ENCODE measurements at places on chromosomes 4 and X.

DNA sequence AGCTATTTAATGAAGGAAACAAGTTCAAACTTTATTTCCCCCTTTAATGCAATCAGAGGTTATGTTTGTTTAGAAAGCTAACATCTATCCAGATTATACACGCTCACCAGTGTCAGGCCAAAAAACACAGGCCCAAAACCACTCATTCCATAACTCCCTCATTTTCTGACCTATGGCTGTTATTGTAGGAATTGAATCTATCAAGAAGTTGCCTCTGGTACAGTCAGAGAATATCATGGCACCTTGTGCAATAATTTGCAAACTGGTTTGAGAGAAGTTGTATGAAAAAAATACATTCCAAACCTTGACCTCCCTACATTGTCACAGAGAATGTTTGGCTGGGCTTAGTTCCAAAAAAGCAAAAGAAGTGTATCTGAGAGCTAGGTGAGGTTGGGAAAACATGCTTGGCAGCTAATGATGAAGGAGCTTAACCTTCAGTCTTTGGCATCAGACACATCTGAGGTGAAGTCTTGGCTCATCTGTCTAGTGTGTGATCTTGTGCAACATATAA is 591.0 kb downstream of the ANKRD50 start:
- DNase-seq: no peak

- no peak for DNase-seq
Measured at GRCh38 chr4:151575646-151576045, 166.7 kb downstream of the FHIP1A start.

- DNase-seq: no peak
Measured at GRCh38 chrX:134571796-134572195, 86.5 kb downstream of the PLAC1 start.

DNA sequence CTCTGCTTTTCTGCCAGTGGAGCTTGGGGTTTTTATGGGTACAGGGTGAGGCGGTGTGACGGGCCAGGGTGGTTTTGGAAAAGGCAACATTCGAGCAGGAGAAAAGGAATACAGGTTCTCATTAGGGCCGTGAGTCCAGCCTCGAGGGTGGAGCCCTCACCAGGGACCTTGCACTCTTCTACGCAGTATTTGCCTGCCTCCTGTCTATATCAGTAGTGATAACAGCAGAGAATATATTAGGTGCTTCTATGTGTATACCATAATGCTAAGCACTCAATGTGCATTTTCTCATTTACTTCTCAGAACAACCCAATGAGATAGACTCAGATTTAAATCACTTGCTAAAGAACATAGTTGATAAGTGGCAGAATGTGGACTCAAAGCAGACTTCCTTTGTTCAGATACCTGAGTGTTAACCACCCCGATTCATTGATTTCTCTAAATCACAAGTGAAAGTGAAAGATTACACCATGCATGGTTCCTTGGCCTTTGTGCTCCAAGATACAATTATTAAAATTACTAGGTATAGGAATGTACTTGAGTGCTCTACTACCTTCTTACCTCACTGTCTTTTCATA is 403.9 kb downstream of the PCDH7 start:
- DNase-seq: no peak

- DNase-seq: no peak
Measured at GRCh38 chr4:113943863-113944262, 35.6 kb downstream of the ARSJ start.

- DNase-seq: no peak
Measured at GRCh38 chrX:50067435-50068284, 133.1 kb downstream of the AKAP4 start.

DNA sequence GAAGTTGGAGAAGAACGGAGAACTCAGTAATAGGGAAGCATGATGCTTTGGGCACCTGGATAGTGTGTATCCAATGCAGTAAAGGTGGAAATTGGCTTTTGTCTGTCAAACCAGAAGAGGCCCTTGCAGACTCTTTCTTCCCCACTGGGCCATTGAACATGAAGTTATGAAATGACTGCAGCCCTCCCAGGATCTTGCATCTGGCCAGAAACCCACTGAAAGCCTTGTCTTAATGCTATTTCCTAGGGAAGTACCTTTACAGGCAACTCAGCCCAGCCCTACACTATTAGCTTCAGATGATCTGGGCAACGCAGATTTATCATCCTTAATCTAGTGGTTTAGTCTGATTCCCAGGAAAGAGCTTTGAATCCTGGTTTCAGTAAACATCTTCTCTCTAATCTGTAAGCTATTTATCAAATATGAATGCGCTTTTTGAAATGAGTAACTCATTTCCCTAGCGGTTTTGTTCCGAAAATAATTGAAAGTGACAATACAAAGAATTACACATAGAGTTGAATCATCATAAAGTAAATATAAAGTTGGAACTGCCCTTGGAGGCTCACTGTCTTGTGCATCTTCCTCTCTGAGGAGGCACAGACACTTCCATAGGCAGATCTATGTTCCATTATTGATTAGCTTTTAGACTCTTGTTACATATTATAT is 464.1 kb downstream of the IDS start:
- no peak for DNase-seq

DNA sequence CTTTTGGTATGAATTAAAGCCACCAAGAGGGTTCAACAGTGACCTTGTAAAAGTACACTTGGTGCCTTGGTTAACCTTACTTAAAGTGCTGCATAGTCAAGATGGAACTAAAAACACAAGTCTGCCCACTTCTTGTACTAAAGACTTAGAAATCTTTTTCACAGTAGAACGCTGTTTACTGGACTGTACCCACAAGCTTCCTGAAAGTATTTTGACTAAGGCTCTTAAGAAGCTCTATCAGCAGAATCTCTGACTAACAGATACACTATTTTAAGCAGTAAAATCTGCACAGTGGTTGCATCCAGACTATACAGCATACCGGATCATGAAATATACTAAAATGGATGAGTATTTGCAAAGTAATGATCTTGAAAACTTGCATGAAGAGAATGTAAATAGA is 7.2 kb downstream of the RAB28 start:
- no peak for DNase-seq

GRCh38 chr4:123114915-123115756 is 192.7 kb upstream of the NUDT6 start:
- DNase-seq: no peak

GRCh38 chr4:7322166-7322991 is 112.4 kb downstream of the PSAPL1 start:
- no peak for DNase-seq

- peak; percentile 0 for DNase-seq
Measured at GRCh38 chr4:12409507-12410190, 981.0 kb upstream of the HS3ST1 start.

DNA sequence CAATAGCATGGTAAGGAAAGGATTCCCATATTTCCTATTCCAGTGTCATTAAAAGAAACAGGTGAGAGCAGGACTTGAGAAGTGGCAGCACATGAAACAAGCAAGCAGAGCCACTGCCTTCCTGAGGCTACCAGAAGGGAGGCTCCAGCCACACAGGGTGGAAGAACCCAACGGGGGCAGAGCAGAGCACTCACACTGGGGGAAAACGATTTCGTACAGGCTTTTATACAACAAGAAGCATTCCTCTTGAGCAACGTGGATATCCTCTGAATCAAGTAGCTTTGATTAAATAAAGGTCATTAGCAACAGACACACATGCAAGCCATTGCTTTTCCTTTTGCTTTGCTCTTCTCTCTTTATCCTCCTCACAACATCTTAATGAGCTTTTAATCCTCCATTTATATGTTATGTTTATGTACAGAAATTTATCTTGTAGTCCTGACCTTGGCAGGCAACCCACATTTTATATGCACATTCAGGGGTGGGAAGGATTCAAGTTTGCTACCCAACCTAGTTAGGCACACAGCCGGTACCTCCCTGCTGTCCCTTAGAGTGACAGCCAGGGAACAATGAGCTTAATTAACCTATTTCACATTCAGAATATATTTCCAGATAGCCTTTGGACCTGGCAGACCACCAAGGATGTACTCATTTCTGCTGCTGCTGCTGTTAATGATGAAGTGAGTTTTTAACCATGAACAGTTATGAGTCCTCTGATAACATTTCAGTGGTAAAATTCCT is 202.1 kb downstream of the ARHGAP24 start:
- no peak for DNase-seq

DNA sequence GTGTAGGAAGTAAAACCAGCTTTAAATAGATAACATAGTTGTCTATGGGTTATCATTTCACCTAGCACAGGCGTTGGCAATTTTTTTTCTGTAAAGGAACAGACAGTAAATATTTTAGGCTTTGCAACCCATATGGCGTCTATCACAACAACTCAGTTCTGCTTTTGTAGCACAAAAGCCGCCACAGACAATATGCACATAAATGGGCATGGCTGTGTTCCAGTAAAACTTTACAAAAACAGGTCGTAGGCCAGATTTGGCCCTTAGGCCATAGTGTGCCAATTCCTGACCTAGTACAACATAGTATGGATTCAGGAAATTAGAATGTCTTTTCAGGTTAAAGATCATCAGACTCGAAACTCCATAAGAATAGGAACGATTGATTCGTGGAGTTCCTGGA is 265.3 kb upstream of the GK2 start:
- no peak for DNase-seq

GRCh38 chr4:38231626-38232025 is 271.4 kb downstream of the PTTG2 start:
- no peak for DNase-seq

DNA sequence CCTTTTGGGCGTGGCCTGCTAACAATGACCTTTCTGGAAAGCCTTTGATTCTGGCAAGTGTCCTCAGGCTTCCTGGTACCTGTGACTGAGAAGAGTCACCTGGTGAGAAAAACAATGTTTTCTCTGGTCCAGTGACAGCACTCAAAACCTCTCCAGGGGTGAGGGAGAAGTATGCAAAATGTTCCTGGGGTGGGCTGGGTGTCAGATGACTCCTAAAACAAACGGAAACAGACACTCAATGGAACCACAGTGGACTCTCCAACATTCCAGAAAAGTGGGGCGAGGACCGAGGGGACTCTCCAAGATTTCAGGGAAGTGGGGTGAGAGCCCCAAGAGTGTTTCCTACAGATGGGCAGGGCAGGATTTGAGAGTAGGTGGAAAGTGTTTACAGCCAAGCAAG is 69.5 kb downstream of the ANAPC4 start:
- no peak for DNase-seq

DNA sequence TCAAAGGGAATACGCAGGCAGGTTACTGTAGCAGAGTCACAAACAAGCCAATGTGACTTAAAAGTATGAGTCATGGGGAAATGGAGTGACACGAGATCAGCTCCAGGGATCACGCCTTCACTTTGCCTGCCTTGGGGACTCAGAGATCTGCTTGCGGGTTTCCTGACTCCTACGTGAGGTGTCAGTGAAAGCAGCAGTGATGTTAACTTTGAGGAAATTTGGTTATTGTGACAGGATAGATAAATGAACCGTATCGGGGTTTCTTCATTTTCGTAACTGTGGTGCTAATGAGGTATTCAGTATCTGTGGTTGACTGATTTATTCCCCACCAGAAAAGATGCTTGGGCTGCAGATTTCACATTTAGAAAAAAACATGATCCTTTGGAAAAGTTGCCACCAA is 383.3 kb upstream of the ZFP42 start:
- DNase-seq: no peak

DNA sequence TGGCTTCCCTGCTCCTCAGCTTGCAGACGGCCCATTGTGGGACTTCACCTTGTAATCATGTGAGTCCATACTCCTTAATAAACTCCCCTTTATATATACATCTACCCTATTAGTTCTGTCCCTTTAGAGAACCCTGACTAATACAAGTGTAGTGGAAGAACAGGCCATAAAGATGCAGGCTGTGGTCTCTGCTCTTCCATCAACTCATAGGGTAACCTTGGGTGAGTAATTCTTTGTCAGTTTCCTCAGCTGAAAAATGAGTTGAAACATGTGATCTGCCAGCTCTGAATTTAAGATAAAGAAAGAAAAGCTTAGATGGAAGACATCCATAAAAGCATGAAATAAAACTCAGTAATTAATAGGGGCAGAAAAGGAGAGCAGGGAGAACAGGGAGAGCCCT is 103.6 kb downstream of the ENOX2 start:
- DNase-seq: no peak

GRCh38 chrX:53044995-53045394 is 3.6 kb upstream of the GPR173 start:
- no peak for DNase-seq

Data from H54 (cell line).